IMR-90 (cell line): ENCODE measurements at places on chromosomes 2 and 18. TPM values are rescaled to one million over a fixed set of nuclear protein-coding genes. Genes with fewer than 3 reads are reported as not detected.

- no peaks in the 10 kb centered on the region for H3K27me3 ChIP-seq
- DNase-seq, result no peak
- H3K27ac ChIP-seq, result no peak overlapping the region
- H3K36me3 ChIP-seq, result no peaks in the 10 kb centered on the region
- peaks cover 16% of the 10 kb centered on the region for H3K4me1 ChIP-seq
Observed at GRCh38 chr2:100241236-100241635, 81.1 kb downstream of the LONRF2 start.

- H3K4me3 ChIP-seq, result no peak overlapping the region
- peaks cover 2% of the 10 kb centered on the region; the same call in 1 of the 2 replicates for H3K36me3 ChIP-seq
- H3K4me1 ChIP-seq, result peaks cover 16% of the 10 kb centered on the region
- no peak overlapping the region for H3K27ac ChIP-seq
Observed at GRCh38 chr2:33126958-33127357, 180.2 kb downstream of the LTBP1 start.

Gene FBXO36
- total RNA-seq, result 2.2 TPM in 2 replicates

Gene IL1F10
- not detected in 2 replicates for total RNA-seq
